DMS79 (cell line): ENCODE measurements at places on chromosomes 7 and 10.

DNA sequence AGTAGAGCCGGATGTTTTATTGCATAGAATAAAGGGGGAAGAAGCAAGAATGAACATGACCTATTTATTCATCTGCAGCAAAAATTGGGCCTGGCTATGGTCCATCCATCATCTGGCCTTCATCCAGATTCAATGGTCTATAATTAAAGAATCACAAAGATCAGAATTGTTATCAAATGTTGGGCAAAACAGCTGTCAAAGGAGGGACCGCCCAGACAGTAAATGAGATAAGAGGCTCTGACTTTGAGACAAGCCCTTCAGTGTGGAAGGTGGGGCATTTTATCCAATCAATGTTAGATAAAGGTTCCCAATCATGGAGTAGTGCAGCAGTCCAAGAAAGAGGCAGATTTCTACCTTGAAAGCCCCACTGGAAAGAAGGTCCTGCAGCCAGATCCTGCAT lies 153.5 kb downstream of the PARD3 start:
- no peak for DNase-seq

- no peak for DNase-seq
Measured at GRCh38 chr10:30683496-30683895, 53.9 kb upstream of the LYZL2 start.

- no peak for DNase-seq
Measured at GRCh38 chr10:29210266-29210868, 78.5 kb upstream of the LYZL1 start.

GRCh38 chr7:149870701-149871483 lies 2.9 kb upstream of the ATP6V0E2 start:
- no peak for DNase-seq

GRCh38 chr10:113819989-113820388 lies 33.9 kb downstream of the DCLRE1A start:
- DNase-seq, result no peak

DNA sequence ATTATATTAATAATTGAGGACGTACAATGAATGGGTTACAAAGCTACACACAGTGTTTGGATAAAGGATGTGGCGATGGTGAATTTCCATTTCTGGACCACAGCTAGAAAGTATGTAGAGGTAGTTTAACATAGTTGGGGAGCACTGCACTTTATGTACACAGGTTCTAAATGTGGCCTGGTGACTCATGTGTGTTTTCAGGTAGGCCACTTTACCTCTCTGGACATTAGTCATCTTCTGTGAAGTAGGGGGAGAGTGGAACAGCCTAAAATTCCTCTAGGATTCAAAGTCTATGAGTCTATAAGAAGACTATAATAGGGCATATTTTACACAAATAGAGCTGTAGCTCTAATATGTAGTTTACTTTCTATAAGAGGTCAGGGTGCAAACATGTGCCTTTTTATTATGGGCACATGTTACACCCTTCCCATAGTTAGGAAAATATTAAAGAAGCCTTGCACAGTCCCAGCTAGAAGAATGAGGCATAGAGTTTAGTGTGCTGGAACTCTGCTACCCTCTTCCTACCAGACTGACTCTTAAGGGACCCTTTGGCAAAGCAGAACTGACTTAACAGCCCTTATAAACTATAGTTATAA lies 594.9 kb downstream of the LRMDA start:
- DNase-seq, result no peak

DNA sequence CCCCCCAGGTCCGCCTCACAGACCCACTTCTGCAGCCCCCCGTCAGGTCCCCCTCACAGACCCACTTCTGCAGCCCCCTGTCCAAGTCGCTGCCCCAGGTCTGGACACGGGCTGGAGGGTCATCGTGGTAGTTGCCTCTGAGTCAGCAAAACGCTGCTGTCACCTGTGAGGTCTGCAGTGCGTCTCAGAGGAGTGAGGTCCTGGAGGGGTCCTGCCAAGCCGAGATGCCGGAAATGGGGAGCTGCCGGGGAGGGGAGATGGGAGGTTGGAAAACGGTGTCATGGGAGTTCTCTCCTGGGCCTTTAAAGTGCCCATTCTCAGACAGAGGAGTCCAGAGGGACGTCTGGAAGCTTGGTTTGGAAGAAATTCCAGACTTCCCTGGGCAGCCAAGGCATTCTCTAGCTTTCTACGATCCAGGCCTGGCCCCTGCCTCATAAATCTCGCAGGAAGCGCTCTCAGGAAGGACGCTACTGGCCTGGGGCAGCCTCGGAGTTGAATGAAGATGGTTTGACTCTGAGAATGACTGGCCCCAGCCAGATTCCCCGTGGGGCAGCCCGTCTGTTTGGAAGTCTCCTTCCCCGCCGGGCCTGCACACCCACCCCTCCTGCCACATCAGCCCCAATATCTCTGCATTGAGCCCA lies 38.7 kb downstream of the CALML3 start:
- DNase-seq, result no peak

DNA sequence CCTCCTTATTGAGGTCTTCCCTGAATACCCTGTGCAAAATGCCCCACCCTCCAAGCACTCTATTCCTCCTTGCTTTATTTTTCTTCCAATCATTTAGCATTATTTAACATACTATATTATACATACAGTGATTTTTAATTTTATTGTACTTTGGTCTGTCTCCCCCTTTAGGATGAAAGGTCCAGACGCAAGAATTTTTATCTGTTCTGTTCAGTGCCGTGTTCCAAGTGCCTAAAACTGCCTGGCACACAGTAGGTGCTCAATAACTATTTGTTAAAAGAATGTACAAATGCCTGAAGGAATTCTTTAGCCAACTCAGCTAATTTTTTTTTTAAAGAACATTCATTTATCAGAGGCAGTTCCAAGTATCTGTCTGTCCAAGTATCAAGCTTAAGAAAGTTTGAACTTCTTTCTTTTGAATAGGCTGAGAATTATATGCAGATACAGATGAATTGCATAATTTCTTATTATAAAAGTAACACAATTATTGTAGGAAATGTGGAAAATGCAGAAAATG lies 34.1 kb upstream of the SLC25A13 start:
- no peak for DNase-seq

- no peak for DNase-seq
Measured at GRCh38 chr10:126734967-126735366, 64.5 kb upstream of the C10orf90 start.

DNA sequence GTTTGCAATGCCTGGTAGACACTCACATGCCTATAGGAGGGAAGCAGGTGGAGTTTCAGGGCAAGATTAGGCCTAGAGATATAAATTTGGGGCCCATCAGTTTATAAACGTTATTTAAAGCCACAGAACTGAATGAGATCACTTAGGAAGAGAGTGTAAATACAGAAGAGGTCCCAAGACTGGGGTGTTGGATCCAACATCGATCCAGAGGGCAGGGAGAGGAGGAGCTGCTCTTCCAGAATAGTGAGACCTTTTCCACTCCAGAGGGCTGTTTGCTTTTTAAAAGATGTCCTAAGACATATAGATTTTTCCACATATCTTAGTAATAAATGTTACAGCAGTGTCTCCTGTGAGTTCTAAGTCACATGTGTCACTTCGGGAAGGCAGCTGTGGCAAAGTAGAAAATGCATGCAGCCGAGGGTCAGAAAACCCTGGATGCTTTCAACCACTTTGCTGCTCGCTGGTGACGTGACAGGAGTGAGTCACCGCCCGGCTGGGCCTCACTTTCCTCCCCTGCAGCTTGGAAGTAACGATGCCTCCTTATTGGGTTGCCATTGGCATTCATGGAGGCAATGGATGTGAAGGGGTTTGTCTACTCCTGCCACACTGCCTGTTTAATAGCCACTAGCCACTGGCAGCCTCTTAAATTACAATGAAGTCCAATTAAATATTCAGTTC lies 95.4 kb downstream of the TRIL start:
- DNase-seq, result no peak

- no peak for DNase-seq
Measured at GRCh38 chr10:103192089-103192450, 1.0 kb downstream of the NT5C2 start.

GRCh38 chr7:28830846-28831245 lies 127.3 kb downstream of the TRIL start:
- DNase-seq, result no peak
